ENCODE measurements at places on chromosomes 16 and 17.

DNA sequence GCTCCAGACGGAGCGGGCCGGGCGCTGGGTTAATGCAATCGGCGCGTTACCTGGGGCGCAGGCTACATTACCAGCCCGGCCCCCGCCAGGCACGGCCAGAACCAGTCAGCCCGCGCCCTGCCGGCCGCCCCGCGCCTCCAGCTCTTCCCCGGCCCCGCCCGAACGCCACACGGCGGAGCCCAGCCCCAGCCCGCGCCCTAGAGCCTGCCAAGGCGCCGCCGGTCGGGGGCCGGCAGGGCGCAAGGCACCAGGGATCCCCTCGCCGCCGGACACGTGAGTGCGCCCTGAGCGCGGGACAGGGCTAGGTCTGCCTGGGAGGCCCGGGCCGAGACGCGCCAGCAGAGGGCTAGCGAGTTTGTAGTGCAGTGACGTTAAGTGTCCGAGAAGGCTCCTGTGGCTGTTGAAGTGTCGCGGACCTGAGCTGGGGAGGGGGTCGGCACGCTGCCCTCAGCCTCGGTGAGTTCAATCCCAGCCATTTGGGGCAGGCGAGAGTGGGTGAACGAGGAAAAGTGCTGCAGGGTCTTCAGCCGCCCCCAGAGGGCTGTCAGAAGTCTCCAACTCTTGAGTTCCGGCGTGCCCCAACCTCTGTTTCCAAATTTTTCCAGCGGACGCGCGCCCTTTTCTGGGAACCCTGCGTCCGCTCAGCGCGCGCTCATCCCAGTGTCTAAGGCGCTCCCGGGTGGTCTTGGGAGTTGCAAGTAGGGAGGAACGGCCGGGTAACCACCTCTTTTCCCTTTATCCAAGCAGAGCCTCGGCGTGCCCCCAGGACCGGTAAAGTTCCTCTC, at the start of gene SLC6A2:
Gene SLC6A2 (plus strand): TSS at position 92 of the 785 bp plus-strand sequence. CDS start 707 bp downstream, outside the sequence.
- DNase-seq = no peak

DNA sequence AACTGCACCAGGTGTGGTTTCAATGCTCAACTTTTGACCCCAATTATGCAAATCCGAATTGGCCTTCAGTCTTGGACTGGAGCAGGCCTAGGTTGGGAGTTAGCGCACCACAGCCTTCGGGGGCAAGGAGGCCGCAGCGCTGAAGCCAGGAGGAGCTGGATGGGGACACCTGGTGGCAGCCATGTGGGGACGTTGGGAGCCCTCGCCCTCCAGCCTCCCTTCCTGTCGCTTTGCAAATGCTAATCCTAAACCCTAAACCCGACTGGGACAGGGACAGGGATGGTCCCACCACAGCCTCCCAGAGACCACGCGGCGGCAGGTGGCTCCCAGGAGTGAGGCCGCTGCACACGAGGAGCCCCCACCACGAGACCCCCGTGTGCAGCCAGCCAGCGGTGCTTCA, 58.7 kb downstream of the KLHDC4 start:
- no peak for DNase-seq

GRCh38 chr16:9594047-9594446, 502.6 kb downstream of the HAPSTR1 start:
- no peak for DNase-seq

DNA sequence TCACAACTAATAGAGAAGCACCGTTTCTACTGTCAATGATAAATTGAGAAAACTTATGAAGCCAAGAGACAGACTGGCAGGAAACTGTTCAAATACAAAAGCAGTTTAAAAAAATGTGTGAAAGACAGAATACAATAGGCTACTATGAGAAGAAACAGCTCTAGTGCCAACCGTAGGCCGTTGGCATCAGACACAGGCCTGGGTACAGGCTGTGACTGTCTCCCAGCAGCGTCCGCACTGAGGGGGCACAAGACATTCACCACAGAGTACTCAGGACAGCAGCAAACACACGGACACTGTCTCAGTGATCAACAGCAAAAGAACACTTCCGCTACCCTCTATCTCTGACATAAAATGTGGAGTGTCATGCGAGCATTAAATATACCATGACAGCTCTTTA, 7.8 kb upstream of the C1QBP start:
- no peak for DNase-seq

GRCh38 chr17:68576137-68576536, 25.0 kb downstream of the FAM20A start:
- no peak for DNase-seq

DNA sequence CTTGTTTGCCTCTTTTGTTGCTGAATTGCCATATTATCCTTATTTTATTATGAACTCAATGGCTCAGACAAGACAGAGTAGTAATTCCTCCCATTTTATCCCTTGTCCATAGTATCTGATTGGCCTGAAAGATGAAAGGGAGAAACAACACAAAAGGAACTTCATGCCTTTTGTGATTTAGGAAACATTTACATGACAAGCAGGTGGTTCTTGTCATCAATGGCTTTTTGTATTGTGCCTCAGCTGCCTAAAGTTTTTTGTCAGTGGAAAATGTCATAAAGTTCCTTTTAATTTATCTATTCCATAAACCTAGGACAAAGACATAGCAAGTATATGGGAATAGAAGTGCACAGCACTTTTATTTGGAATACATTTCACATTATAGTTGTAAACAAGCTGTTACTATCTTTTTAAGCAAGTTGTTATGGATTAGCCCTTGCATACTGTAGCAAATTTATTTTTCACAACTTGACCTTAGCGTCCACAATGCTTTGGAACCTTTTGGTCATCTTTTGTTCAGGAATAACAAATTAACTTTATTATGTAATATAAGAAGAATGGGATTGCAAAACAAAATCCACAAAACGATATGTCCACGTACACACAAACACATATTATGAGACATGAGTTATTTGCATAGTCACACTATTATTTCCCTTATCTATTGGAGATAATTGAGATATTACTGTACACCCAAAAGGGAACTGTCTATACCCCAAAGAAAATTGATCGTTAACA, 12.4 kb upstream of the MPHOSPH6 start:
- DNase-seq = no peak

DNA sequence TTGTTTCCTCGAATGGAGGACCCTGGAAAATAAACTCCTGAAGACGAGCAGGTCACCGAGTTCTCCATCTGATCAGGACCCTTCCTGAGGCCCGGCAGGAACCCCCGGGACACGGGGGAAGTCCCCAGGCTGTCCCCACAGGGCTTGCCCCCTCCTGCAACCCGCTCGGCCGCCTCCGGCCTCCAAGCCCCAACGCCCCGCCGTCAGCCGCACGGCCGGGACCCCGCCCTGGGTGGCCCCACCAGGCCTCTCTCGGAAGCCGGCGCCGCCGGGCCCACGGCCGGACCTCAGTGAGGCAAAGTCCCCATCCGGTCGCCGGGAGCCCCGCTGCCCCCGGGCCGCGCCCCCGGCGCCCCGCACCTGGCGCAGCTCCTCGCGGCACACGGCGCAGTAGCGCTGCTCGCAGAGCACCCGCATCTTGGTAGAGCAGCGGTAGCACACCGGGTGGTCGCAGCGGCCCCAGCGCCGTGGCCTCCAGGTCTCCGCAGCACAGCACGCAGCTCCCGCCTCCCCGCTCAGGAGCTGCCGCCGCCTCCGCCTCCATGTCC, 383 bp downstream of the ZNF598 start:
- DNase-seq = no peak

- no peak for DNase-seq
Observed at GRCh38 chr16:81863630-81864352, 84.7 kb downstream of the PLCG2 start.

GRCh38 chr17:47800686-47801085, 20.9 kb downstream of the OSBPL7 start:
- DNase-seq = peak; percentile 8

DNA sequence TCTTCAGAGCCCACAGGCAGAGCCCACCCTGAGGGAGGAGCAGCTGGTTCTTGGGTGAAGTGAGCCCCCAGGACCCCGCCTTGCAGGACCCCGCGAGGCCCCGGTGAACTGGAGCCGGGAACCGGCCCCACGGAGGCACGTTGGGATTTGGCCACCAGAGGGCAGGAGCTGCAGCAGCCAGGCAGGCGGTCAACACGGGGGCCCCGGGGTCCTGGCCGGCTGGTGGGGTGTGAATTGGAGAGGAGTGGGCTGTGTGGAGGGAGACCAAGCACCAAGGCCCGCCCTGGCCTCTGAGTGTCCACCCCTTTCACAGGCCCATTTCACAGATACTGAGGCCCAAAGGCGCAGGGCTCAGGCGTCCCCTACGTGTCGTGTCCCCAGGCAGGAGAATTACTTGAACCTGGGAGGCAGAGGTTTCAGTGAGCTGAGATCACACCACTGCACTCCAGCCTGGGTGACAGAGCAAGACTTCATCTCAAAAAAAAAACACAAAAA, 2.2 kb downstream of the DPEP1 start:
- DNase-seq = peak; percentile 33

GRCh38 chr16:87507351-87508069, 14.7 kb upstream of the ZCCHC14 start:
- no peak for DNase-seq

DNA sequence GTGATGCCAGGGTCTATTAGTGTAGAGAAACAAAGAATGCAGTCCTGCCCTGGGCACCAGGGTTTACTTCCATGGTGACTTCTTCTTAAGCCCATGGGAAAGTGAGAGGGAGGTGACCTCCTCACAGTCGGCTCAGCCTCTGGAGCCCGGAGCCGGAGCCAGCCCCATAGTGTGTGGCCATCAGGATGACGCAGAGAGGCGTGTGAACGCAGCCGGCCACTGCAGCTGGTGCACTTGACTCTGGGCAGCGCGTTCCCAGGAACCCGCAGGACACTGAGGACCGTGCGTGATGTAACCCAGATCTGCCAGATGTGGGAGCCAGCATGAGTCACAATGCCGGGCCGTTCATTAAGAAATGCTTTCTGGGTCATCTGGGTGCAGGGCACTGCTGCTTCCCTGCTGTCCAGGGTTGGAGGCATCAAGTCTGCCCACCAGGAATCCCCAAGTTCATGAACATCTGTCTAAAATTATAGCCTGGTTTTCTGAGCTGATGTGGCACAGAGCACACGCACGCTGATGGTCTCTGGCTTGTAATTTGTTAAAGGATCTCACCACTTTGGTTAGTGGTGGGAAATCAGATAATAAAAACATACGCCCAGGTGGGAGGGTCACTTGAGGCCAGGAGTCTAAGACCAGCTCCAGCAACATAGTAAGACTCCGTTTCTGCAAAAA, 114.1 kb downstream of the PITPNC1 start:
- DNase-seq = no peak

DNA sequence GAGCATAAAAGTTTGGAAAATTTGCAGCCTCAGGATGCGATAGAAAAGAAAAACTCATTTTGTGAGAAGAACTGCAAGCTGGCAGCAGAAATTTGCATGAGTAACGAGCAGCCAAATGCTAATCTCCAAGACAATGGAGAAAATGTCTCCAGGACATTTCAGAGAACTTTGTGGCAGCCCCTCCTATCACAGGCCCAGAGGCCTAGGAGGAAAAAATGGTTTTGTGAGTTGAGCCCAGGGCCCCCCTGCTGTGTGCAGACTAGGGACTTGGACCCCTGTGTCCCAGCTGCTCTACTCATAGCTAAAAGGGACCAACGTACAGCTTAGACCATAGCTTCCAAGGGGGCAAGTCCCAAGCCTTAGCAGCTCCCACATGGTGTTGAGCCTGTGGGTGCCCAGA, 34.3 kb downstream of the APPBP2 start:
- no peak for DNase-seq

DNA sequence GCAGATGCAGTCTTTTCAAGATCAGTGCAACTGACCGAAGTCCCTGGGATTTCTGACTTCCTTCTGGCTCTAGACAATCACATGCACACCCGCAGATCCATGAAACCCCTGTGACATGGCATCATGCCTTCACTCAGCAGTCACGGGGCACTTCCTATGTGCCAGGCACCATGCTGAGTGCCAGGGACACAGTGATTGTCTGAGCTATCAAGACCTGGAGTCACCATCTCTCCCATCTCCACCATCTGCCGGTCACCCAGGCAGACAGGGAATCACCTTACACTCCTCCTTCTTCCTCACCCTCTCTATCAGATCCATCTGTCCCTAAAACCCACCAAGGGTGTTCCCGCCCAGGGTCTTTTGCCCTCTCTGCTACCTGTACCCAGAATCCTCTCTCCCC, 5.3 kb downstream of the BEAN1 start:
- no peak for DNase-seq

GRCh38 chr17:58278661-58279015, 2.1 kb downstream of the MPO start:
- DNase-seq = no peak

- DNase-seq = no peak
Observed at GRCh38 chr16:72967941-72968340, 80.0 kb downstream of the ZFHX3 start.

GRCh38 chr16:19810817-19811731, 73.6 kb downstream of the GPRC5B start:
- DNase-seq = no peak

DNA sequence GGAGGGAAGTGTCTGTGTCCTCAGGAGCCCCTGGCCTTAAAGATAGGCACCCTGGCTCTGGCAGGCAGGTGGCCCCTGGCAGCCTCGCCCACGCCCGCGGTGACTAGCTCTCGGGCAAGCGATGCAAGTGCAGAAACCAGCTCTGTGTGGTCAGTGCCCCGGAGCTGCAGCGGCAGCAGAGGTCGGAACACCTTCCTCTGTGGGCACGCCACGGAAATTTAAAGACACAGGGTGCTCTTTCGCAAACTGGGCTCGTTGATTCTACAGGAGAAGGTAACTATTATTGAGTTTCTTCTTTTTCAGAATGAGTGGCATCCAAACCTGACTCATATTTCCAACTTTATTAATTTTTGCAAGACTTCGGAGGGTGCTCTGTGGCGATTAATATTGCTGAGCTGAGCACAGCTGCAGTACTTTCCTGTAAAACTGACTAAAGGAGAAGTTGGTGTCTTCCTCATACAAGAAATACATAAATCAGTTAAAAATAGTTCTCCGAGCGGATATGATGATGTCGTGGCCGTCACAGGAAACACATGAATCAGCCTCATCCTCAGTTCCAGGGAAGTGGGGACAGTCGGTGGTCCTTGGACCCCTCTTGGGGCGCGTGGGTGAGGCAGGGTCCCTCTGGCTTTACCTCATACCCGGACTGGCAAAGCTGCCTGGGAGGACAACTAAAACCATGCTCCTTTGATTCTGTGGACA, 120.2 kb downstream of the METRNL start:
- DNase-seq = no peak

- no peak for DNase-seq
Observed at GRCh38 chr17:72142614-72143013, 21.8 kb downstream of the SOX9 start.

GRCh38 chr17:75881678-75882454, 3.5 kb upstream of the TRIM47 start:
- DNase-seq = no peak

GRCh38 chr17:29004081-29004692, 1.6 kb downstream of the SEZ6 start:
- no peak for DNase-seq

- DNase-seq = peak; percentile 60
Observed at GRCh38 chr16:17529982-17530760, 59.4 kb upstream of the XYLT1 start.

All from CD4-positive, alpha-beta T cell (primary cell).